ENCODE measurements at places on chromosomes 2 and 18.

DNA sequence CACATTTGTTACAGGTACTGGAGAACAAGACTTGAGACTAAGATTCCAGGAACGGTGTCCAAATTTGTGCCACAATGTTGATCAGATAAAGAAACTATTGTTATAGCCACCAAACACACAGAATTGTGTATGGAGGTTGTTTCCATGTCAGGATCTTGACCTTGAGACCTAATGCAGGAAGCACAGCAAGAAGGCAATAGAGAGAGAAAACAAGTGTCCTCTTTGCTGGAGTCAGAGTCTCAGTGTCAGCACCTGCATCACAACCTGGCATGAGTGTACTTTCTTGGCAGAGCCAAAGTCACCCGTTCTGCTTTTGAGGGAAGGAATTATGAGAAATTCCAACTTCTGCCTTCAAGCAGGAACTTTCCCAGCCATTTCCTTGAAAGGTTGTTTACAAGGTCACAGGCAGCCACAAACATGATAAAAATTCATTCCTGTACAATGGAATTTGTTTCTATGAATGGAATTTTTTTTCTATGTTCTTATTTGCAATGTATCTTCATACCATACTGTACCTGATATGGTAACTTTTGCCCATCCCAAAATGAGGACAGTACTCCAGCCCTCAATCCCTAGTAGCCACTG, 118.4 kb downstream of the PKP4 start:
- DNase-seq, result no peak

- no peak for DNase-seq
Observed at GRCh38 chr18:2223849-2224248, 347.5 kb downstream of the METTL4 start.

DNA sequence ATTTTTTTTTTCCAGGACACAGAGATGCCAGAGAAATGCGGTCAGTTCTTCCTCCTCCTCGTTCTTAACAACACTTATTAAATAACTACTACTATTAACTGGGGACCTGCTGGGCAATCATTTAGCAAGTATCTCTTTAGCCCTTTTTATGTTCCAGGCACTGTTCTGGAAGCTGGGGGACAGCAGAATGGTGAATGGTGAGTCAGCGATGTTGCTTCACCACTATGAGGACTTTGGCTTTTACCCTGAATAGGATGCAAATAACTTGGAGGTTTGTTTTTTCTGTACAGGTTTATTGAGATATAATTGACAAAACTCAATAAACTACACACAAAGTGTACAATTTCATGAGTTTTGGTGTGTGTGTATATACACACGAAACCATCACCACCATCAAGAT, 179.9 kb upstream of the MSH6 start:
- no peak for DNase-seq

- peak; percentile 16 for DNase-seq
Observed at GRCh38 chr2:53786352-53786704, 425 bp downstream of the ASB3 start.

DNA sequence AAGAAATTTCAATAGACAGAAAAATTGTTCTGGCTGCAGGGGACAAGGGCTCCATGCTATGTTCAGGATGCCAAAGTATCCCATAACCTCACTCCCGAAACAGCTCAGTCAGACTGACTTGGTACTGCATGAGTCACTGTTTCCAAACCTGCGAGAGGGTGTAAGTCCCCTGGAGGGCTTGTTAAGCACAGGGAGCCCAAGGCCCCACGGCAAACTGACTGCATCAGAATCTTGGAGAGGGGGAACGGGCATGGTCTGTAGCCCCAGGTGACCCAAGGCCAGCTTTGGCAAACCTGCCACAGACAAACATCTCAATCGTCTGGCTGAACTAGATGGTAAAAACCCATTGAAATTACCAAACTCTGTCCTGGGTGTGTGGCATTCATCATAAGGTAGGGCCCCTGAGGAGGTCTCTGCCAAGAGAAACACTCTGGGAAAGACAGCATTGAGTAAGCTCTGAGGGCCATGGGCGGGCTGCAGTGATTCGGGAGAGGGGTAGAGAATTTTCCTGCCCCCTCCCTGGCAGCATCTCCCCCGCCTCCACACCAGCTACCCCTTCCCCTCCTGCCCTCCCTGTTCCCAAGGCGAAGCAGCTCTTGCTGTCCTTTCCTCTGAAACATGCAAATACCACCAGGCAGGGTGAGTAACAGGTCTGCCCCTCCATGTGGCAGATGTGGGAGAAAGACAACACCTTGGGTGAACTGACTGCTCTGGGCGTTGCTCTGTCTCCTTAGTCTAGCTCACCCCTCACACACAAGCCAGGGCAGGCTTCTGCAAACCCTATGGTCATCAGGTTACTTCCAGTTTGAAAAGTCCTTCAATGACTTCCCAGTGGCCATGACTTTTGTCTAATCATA, 274.7 kb upstream of the SIX2 start:
- DNase-seq, result no peak

DNA sequence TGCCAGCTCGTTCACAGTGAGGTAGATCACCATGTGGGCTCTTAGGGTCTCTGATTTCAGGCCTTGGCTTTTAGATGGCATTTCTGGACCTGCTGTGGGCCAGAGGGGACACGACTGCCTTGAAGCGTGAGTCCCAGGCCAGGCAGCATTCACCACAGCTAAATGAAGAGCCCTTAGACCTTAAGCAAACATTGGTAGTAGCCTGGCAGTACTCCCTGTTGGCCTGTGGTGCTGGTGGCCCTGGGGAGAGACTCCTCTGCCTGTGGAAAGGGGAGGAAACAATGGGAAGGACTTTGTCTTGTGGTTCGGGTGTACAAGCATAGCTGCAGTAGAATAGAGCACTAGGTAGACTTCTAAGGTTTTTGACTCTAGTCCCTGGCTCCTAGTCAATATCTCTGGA, 456.0 kb upstream of the DCC start:
- DNase-seq, result no peak

GRCh38 chr2:49643149-49643548, 488.8 kb upstream of the FSHR start:
- DNase-seq, result no peak

- no peak for DNase-seq
Observed at GRCh38 chr18:62867534-62867933, 152.2 kb downstream of the PHLPP1 start.

DNA sequence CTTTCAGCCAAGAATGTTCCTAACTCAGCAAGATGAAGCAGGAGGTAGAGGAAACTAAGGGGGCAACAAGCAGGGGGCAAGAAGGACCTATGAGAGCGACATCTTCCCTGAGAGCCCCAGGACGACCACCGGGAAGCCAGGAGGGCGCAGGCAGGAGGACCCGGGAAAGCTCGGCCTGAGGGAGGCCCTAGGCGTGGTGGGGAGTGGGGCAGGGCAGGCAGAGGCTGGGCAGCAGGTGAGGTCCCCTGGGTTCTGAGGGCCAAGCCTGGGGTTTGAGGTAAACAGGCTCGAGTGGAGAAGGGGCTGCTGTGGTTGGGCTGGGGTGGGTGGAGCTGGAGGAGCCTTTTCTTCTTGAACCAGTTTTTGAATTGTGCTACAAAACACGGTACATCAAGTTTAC, 1.3 kb upstream of the ALPI start:
- no peak for DNase-seq

DNA sequence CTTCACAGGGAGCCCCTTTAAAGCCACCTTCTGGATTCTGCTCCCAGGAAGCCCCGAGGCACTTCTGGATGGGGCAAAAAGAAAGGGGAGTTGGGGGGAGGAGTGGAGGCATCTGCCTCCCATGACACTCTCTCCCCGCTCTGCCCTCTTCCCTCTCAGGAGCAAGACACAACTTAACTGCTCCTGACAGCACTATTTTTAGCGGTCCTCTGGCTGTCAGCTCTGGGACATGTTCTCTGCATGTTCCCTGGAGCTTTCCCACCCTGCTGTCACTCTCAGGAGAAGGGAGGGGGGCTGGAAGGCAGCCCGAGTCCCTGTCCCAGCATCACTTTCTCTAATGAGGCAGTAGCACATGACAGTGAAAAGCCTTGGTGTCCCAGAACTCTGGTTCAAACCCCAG, 32.3 kb downstream of the PLB1 start:
- DNase-seq, result no peak

DNA sequence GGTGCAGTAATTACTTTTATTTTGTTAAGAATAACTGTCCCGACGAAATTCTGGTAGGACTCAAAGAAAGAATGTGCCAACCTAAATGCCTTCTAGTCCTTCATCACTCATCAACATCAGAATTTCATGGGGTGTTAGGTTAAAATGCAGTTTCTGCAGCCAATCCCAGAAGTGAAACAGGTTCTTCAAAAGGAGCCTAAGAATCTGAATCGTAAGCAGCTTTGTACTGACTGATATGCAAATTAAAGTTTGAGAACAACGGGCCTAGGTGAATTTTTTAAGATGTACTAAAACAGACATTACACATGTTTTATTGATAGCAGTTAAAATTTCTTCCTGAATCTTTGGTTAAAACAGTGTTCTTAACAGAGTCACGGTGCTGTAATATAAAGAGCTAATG, 140.3 kb upstream of the ZC3H15 start:
- DNase-seq, result no peak

DNA sequence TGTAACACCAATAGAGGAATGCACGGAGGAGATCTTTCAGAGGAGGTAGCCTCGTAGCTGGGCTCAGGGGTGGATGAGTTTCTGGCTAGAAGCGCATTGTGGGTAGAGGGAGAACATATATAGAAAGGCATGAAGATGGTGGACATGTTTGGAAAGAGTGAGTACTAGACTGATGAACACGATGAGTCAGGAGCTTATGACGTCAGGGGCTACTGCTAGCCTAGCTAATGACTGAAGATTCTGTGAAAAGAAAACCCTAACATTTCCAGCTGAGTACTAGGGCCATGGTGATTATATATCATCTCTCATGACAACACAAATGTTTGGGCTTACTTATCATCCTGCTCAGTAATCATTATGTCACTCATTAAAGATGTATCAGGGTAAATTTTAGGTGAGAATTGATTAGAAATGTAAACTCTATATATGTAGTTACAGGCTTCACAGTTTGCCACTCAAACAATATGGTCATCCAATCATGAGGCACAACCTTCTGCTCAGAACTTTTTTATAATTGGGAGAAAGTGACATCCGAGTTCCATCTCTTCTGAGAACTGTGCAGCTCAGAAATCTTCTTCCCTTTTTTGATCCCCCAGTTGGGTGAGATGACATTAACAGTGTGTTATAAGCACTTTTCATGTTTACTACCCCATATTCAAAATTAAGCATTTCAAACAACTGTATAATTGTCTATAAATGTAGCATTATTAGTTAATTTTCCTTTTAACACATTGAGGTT, 22.2 kb upstream of the IL1RN start:
- DNase-seq, result peak; percentile 43

- DNase-seq, result no peak
Observed at GRCh38 chr2:127954857-127955256, 69.1 kb upstream of the AMMECR1L start.

DNA sequence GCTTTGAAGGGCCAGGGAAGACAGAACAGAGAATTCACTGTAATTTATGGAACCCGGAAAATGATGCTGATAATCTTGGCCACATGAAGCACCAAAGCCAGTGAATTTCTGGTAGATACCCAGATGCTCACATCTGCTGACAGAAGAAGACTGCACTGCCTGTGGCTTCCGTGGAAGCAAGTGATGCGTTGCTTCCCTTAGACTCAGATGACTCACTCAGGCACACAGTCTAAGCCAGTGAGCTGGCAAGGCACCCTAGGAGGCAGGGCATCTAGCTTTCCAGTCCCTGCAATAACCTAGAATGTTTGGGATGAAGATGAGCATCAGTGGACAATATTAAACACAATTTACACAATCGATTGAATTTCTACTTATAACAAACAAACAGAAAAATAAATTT, 284.7 kb downstream of the CMPK2 start:
- DNase-seq, result no peak

GRCh38 chr2:55478610-55479304, 40.8 kb upstream of the CFAP36 start:
- no peak for DNase-seq

DNA sequence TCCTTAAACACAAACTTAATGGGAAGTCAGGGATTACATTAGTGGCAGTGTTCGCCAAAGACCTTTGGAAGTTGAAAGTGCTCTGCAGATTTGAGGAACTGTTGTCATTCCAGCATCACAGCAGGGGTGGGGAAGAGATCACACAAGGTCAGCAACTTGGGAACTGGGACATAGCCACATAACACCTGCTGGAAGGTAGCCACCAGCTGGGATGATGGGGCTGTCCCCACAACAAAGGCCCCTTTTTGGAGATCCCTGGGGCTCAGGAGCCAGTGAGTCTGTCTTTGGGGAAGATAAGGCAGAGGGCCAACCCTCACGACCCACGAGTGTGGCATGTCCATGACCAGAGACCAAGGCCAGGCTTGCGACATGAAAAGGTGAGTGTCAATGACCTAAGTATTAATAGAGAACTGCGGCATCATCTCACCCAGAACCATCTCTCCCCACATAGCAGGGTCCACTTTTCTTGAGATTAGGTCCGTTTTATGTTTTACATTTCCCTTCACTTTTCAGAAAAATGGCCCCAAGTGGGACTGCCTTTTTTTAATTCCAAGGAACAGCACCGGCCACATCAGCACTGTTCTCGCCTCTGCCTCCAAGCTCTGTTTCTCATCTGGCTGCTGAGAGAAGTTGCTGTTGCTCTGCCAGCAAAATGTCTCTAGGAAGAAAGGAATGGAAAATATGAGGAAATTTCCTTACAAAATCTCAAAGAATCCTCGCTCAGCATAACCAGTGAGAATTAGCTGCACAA, 106.9 kb downstream of the GFPT1 start:
- no peak for DNase-seq

DNA sequence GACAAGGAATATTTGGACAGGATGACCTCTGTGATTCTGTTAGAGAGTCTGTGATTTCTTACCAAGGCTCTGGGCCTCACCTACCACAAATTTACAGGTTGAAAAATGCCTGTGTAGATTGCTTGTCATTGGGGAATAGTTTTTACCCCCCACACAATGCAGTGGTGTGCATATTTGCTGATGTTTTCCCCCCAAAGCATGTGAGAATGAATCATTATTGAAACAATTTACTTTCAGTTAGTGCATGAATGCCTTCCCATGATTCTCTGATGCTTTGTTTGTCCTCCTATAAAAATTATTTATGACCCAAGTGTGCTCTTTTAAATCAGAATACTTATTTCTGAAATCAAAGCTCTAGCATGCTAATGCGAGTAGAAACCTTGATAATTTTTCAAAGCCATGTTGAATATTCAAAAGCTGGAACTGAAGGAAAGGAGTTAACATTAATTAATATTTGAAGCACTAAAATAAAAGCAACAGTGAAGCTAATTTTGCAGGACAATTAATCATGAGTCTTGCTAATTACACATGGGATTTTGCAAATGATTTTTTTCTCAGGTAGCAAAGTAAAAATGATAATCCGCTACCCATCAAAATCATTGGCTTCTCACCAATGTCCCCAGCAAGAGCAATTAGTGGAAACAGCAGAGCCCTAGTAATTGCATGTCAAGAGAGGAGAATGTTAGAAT, 361.2 kb upstream of the HNRNPA3 start:
- no peak for DNase-seq

Data from stimulated activated CD8-positive, alpha-beta memory T cell treated with anti-CD3 and anti-CD28 coated beads, Interleukin-2, amount 100 ng/mL, for 48 hours (primary cell).